Activated naive CD8-positive, alpha-beta T cell treated with anti-CD3 and anti-CD28 coated beads, Interleukin-2, amount 10 ng/mL, durations not matched to agents 7 days and 5 days (primary cell): ENCODE measurements at places on chromosomes 1 and 21.

DNA sequence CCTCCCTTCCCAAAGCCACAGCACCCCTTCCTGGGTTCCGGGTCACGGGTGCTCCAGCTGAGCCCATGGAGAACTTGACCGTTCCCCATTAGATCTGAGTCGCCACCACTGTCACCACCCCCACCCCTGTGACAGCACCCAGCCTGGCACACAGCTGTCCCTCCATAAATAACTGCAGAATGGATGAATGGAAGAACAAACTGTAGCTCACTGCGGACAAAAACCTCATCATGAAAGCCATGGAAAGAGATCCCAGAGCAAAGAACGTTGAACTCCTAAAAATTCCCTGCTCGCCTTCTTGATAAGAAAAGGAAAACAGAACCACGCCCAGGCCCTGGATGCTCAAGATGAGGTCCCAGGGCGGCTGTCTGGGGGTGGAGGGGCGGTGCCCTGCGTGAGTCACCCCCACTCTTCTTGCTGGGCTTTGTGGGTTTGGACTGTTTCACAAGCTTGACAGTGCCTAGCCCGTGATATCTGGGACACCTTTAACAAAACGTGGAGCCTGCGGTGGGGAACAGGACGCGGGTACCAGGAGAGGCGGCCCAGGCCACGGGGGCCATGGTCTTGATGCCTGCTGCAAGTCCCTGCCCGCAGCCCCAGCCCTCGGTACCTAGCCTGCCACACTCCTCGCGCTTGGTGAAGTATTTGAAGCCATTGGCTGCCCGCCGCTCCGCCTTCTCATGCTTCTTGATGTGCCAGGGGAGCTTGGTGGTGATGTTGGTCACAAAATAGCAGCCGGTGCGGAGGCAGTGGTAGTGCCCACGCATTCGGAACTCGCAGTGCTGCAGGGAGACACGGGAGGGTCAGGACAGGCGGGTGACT lies 151.9 kb downstream of the CASZ1 start:
- DNase-seq = no peak

GRCh38 chr1:186225096-186225495 lies 150.0 kb downstream of the TPR start:
- DNase-seq = no peak

GRCh38 chr1:6523566-6523965 lies 30.7 kb downstream of the NOL9 start:
- no peak for DNase-seq

GRCh38 chr1:234214129-234214910 lies 158.9 kb upstream of the COA6 start:
- DNase-seq = peak; percentile 77

DNA sequence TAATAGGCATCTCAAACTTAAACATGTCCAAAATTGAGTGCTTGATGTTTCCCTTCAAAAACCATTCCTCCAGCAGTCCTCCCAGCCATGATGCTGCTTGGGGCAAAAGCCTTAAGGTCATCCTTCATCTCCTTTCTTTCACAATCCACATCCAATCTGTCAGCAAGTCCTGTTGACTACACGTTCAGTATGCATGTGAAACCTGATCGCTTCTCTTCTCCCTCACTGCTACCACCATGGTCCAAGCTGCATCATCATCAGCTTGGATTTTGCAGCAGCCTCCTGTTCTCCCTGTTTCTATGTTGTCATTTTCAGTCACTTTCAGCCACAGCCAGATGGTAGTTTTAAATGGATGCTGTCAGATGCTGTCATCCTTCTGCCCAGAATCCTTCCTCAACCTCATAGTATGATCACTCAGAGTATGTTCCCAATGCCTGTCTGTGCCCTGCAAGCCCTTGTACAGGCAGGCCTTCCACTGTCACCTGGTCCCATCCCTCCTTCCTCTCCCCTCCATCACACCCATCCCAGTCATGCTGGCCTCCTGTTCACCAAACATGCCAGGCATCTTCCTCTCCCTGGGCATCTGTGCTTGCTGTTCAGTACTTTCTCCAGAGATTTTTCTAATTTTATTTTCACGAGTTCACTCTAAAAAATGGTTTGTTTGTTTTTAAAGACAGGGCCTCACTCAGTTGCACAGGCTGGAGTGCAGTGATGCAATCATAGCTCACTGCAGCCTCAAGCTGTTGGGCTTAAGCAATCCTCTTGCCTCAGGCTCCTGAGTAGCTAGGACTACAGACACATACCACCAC lies 66.0 kb downstream of the SYDE2 start:
- no peak for DNase-seq

GRCh38 chr1:111369177-111369576 lies 58.4 kb downstream of the OVGP1 start:
- DNase-seq = no peak

GRCh38 chr21:36547464-36547863 lies 67.5 kb upstream of the CLDN14 start:
- no peak for DNase-seq

DNA sequence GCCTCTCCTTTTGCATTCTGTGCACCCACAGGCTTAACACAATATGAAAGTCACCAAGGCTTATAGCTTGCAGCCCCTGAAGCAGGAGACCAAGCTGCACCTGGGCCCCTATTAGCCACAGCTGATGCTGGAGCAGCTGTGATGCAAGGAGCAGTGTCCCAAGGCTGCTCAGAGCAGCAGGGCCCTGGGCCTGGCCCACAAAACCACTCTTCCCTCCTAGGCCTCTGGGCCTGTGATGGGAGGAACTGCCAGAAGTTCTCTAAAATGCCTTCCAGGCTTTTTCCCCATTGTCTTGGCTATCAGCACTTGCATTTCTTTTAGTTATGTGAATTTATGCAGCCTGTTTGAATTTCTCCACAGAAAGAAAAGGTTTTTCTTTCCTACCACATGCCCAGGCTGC lies 89.5 kb upstream of the KCTD3 start:
- DNase-seq = no peak

GRCh38 chr1:18599086-18599485 lies 31.6 kb upstream of the PAX7 start:
- no peak for DNase-seq

DNA sequence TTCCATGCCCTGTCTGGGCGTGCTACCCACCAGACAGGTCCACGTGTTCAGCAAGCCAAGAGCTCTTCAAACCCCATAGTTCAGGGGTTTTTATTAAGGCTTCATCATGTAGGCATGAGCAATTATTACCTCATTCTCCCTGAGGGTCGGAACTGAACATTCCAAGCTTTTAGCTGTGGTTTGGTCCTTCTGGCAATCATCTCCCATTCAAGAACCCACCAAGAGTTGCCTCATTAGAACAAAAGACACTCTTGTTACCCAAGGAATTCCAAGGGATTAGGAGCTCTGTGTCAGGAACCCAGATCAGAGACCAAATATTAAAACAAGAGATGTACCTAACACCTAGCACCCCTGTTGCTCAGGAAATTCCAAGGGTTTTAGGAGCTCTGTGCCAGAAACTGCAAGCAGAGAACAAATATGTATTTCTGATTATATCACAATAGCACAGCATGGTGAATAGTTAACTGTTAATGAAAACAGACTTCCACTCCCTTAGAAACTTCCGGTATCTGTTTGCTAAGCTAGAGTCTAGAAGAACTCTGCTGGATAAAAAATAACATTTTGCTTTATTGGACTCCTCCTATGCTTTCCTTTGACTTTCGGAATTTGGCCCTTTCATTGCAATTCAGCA lies 201.2 kb upstream of the L1TD1 start:
- no peak for DNase-seq

DNA sequence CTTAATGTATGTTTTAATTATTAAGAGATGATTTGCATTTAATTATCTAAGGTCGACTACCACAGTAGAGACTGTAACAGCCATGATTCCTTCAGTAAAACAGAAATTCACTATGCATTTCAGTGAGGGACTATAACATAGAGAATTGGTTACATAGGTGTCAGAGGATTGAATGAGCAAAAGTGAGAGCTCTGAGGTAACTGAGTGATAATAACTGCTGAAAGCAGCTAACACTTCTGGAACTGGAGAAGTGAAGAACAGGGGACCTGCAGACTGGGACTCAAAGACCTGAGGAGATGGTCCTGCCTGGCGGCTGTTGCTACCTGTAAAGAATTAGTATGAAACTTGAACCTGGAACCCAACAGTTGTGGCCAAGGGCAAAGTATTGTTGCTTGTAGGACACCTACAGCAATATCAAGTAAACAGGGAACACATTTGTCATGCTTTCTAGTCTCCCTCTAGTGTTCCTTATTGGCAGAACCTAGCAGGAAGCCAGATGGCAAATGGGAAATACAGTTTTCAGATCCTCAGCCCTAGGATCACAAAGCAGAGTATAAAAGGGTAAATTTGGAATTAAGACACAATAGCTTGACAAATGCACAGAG lies 110.6 kb downstream of the HS2ST1 start:
- no peak for DNase-seq

DNA sequence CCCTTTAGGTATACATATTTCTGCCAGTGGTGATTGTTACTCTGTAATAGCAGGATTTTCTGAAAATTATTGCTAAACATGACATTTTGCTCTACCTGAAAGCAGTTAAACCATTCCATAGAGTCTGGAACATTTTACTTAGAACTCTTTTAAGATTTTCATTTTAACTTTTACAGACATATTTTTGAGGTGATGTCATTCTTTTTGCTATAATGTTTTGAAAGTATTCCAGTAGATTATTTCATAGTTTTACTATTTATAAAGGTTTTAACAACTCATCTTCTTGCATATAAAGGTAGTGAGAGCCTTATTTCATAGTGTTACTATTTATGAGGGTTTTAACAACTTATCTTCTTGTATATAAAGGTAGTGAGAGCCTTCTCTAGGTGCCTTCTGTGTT lies 42.9 kb downstream of the PTBP2 start:
- no peak for DNase-seq

DNA sequence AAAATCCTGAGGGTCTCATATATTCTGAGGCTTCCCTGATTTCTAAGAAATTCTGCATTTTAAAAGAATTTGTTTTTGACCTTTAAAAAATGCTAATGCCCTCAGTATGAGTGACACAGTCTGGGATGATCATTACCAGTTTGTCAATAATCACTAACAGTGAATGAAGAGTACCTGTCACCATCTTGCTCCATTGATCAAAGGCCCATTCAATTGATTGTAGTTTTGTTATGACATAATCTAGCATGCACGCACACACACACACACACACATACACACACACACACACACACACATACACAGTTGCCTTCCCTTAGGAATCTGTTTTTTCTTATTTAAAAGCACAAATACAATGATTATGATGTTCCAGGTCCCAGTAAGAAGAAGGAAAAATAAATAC lies 250.4 kb downstream of the NFIA start:
- DNase-seq = no peak

DNA sequence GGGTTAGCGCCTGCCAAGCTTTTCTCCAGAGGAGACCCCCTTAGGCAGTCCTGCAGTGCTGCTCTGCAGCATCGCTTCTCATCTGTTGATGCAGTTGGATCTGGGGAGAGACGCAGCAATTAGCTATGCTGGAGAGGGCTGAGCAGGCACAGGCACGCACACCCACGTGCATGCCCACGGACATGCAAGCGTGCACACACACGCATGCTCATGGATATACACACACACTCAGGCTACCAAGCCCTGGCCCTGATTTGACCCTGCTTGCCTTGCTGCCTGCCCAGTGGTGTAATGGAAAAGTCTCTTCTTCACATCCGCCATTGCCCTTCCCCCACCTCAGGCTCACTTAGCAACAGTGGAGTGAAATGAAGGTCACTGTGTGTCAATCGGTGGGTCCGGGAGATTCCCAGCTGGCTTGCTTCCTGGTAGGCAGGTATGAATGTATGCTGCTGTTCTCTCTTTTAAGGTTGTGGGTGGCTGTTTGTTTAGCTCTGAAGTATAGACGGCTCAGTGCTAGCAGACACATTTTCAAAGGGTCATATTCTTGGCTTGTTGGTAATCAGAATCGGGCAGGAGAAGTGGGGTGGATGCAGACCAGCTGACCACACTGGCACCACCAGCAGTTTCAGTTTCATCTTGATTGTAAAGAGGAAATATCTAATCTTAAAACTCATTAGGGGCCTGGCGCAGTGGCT lies 9.5 kb downstream of the ATP1B1 start:
- DNase-seq = no peak

GRCh38 chr1:157113631-157114030 lies 14.0 kb upstream of the ETV3L start:
- DNase-seq = no peak

DNA sequence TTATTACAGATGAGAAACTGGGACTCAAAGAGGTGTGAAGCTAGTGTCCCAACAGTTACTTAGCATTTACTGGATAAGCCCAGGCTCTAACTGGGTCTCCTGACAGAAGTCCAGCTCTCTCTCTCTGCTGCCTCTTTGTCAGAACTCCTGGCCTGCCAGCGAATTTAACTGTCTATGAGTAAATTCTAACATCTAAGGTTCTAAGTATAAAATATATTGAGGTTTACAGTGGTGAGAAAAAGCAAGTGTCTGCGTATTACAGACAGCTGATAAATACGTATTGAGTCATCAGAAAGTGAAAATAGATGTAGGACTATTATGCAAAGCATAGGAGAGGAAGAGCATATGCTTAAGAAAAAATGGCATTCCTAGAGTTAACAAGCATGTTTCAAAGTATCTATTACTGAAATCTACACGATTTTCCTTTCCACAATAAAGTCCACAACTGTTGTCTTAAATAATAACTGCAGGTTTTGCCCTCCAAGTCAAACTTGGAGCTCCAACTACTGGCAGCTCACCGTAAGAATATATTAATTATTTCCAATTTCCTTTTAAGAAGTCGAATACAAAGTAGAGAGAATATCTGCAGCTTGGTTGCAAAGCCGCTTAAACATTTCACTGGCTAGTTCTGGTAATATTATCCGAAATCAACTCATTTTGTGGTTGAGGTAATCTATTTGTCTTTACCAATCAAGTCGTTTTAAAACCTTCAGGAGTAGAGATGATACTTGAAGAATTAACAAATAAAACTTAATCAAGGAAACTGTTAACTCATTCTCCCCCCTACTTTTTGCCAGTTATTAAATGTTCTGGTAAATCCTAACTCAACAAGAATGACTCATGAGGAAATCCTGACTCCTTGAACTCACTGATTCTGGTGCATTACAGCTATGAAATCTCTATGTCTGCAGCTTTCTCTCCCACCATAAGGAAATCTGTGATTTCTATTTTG lies 1.4 kb upstream of the RGS2 start:
- no peak for DNase-seq

GRCh38 chr1:154492115-154492514 lies 9.9 kb upstream of the TDRD10 start:
- DNase-seq = no peak

GRCh38 chr1:234773936-234774677 lies 164.1 kb upstream of the IRF2BP2 start:
- DNase-seq = no peak

DNA sequence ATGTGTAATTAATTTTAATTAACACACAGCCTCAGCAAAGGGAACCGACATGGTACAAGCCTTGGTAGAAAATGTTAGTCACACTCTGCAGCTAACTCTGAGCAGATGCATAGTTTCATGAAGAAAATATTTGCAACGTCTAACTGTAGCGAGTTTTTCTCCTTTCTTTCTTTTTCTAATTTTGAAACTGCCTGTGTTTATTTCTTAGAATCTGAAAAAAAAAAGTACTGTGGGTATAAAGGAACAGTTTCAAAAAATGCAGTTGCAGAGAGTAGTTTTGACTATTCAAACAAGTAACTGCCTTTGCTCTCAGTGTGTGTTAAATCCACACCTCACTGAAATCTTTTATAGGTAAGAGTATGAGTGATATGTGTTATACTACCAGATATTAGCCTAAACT lies 149.9 kb upstream of the C1orf105 start:
- DNase-seq = no peak
